ENCODE measurements at places on chromosomes 4 and X. TPM values are rescaled to one million over a fixed set of nuclear protein-coding genes. Genes with fewer than 3 reads are reported as not detected.

The ALAS2 gene
- total RNA-seq = not detected

The LINC00632 gene
- total RNA-seq = 16.9 TPM

The ZFYVE28 gene
- 1.6 TPM for total RNA-seq

The CLCN4 gene
- total RNA-seq = 9.3 TPM

The GPR101 gene
- total RNA-seq = not detected

The PDLIM3 gene
- 0.22 TPM for total RNA-seq

The SAGE1 gene
- not detected for total RNA-seq

The MTMR8 gene
- total RNA-seq = not detected

The HSFX3 gene
- total RNA-seq = not detected

The VCX3B gene
- total RNA-seq = not detected

The PARM1 gene
- 1.4 TPM for total RNA-seq

The PF4V1 gene
- not detected for total RNA-seq

The POU3F4 gene
- total RNA-seq = not detected

The SLC9B1 gene
- 0.77 TPM for total RNA-seq

The TEX13B gene
- total RNA-seq = not detected

The FAM184B gene
- not detected for total RNA-seq

The TRIML2 gene
- 4.9 TPM for total RNA-seq

The FAM241A gene
- 8.2 TPM for total RNA-seq

The ENOPH1 gene
- total RNA-seq = 23.9 TPM

The SMAD1 gene
- 23.7 TPM for total RNA-seq

The SLC6A8 gene
- 66.6 TPM for total RNA-seq
